Suppressor macrophage (primary cell): ENCODE measurements at places on chromosomes 3 and 15.
A peak's percentile ranks its signal among the peaks of the same experiment; 100 is the strongest.

- peak; percentile 62 for DNase-seq
Observed at GRCh38 chr15:34691034-34691433, 63.8 kb downstream of the GJD2 start.

DNA sequence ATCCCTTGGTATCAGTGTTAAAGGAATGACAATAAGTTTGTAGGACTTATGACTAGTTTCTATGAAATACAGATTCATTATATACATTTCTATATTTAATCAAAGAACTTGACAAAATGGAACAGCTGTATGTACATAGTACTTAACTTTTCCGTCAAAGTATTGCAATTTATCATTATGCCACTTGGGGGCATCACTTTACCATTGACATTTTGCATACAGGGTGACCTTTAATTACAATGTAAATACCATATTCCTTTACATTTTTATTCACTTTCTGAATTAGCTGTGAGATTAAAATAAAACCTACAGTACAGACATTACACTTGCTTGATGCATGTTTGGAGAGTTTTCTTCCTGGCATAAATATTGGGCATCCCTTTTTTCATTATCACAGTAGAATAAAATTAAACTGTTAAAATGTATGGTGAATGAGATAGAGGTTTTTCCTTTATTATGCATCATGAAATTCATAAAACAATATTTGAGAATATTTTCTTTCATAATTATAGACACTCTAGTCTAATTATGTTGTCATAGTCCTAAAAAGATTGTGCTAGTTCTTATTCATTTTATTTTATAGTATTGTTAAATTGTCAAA lies 6.9 kb downstream of the NEK11 start:
- peak; percentile 76 for DNase-seq

GRCh38 chr3:10322352-10322710 lies 1.4 kb upstream of the SEC13 start:
- DNase-seq = peak; percentile 39

DNA sequence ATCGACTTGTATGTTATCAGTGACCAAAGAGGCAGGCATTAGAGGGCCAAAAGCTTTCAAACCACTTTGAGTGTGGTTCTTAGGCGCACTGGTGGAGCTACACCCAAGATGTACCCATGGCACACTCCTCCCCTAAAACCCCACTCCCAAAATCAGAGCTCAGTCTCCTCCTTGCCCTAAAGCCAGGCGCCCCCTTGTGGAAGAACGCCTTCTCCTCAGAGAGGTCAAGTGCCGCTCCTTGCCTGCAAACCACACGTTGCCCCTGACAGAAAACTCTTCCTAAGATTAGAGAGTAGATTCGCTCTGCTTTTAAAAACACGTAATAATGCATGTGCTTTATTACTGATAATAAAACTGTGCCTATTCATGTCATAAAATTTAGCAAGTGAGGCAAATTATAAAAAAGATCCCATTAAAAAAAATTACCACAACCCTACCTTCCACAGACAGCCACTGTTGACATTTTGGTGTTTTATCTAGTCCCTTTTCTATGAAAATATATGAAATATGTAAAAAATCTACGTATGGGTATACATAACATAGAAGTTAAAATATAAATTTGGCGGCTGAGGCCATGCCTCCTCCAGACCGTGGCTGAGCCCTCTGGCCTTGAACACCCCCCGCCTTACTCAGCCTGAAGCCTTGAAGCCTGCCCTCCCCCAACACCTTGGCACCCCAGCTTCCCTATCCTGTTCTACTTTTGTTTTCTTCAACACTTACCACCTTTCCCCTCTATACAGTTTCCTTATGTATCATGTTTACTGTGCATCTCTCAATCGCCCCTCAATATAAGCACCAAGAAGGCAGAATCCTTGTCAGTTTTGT lies 33.5 kb downstream of the BCL2L10 start:
- DNase-seq = peak; percentile 82

GRCh38 chr3:52393959-52394670 lies 50.8 kb downstream of the SEMA3G start:
- no peak for DNase-seq

DNA sequence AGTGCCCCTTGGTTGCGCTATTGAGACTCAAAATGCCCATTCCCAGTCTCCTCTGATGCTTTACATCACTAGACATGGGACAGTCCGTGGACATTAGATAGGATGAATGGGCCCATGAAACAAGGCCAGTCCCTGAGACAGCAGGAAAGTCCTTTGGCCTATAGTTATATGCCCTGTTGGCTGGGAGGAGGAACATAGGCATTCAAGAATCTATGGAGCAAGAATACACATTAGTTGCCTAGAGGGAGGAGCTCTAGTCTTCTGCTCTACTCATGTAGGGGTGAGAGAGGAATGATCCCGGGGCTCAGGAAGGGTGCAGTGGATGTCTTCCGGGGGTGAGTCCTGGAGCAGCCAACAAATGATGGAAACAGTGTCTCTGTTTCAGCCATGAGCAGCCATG lies 58.0 kb upstream of the LRTM1 start:
- DNase-seq = peak; percentile 9

- no peak for DNase-seq
Observed at GRCh38 chr15:77221174-77221573, 150.3 kb upstream of the TSPAN3 start.

DNA sequence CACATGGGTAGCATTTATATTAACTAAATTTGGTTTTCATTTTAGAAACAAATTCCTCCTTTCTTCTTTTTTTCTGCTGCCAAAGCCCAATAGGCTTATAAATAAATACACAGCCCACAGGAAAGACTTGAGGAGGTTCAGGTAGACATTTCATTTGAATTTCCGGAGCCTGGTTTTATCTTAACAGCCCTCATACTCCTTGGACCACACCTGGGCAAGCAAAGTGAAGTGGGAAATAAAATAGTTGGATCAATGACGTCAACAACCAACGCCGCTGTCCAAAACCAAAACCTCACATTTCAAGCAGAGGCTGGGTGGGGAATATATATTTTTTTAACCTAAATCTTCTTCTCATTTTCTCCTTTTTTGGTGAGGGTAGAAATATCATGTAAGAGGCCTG lies 53.2 kb downstream of the RFTN1 start:
- DNase-seq = no peak

- no peak for DNase-seq
Observed at GRCh38 chr3:12456441-12456840, 27.8 kb upstream of the TSEN2 start.

- DNase-seq = no peak
Observed at GRCh38 chr3:187896646-187897045, 151.4 kb upstream of the BCL6 start.

DNA sequence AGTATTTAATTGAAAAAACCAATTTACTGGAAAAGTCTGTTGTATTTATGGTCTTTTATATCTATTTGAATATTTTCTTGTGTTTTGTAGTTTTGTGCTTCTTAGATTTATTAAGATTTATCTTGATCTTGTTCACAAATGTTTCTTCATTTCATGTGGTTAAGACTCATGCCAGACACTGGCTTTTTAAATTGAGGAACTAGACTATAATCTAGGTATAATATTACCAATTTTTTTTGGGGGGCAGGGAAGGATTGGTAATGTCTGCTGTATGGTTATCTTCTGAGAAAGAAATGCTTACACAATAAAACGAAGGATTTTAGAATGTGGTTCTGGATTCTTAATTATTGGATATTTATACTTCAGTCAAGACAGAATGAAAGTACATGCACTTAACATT lies 24.9 kb downstream of the AP4E1 start:
- peak; percentile 54 for DNase-seq

- DNase-seq = no peak
Observed at GRCh38 chr15:95459273-95459672, 871.2 kb upstream of the NR2F2 start.

DNA sequence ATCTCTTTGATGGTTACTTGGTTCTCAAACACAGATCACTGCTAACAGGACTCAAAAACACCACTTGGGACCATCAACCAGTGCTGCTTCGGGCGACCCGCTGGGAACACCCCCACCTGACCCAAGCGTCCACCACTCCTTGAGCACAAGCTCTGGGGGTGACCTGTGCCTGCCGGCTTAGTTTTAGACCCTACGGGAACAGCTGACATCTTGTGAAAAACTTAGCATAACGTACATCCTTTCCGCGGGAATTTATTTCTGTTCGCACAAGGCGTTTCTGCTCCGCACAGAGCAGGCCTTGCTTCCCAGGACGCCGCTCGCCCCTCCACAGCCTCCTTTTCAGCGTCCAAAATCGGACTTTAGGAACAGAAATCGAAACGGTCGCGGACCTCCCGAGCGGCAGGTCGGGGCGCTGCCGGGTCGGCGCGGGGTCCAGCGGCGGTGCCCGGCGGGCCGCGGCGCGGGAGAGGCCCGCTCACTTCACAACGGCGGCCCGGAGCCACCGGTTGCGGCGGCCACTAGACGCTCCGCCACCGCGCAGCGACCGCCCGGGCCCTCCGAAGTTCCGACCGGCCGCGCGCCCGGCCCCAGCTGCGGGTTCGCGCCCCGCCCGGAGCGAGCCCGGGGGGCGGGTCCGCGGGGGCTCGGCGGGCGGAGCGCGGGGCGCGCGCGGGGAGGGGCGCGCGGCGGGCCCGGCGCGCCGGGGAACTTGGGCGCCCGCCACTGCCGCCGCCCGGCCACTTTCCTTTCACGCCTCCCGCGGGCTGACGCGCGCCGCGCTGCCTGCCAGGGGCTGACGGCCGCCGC lies 959 bp downstream of the SFMBT1 start:
- peak; percentile 69 for DNase-seq

- DNase-seq = no peak
Observed at GRCh38 chr3:41882956-41883355, 78.9 kb downstream of the ULK4 start.

GRCh38 chr15:36815786-36816185 lies 236.4 kb downstream of the CDIN1 start:
- DNase-seq = peak; percentile 63

GRCh38 chr3:78571486-78571885 lies 1196.3 kb downstream of the ROBO1 start:
- DNase-seq = no peak

- peak; percentile 19 for DNase-seq
Observed at GRCh38 chr15:63025460-63025859, 17.1 kb upstream of the TPM1 start.

GRCh38 chr15:101431748-101432147 lies 57.8 kb downstream of the PCSK6 start:
- no peak for DNase-seq

DNA sequence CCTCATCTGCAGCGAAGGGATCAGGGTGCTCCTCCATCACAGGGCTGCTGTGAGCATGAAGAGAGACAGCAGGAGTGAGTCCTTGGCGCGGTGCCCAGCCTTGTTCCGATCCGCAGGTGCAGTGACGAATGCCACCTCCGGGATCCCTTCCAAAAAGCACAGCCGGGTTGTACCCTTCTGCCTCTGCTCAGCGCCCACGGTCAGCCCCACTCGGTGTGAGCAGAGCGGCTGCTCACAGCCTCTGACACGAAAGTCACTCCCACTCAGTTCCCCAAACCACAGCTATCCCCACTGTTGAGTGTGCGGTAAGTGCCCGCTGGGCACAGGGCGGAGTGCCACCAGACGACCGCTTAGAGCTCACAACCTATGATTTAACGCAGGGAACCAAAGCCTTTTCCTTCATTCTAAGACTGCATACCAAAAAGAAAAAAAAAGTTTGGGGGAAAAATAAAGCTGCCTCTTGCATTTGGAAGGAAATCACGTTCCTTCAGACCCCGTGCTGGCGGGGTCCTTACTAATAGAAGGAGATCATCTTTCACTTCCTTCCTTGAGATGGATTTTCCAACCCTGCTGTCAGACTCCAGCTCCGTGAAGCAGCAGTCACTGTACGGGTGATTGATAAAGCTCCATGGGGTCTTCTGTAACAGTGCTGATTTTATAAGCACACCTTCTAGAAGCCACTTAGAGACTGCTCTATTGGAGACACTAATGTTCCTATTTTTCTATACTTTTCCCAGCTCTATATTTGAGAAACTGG lies 34.7 kb upstream of the TUBGCP5 start:
- peak; percentile 13 for DNase-seq

GRCh38 chr3:20456511-20456910 lies 270.5 kb upstream of the SGO1 start:
- no peak for DNase-seq

GRCh38 chr3:110261141-110261540 lies 810.5 kb upstream of the NECTIN3 start:
- no peak for DNase-seq

DNA sequence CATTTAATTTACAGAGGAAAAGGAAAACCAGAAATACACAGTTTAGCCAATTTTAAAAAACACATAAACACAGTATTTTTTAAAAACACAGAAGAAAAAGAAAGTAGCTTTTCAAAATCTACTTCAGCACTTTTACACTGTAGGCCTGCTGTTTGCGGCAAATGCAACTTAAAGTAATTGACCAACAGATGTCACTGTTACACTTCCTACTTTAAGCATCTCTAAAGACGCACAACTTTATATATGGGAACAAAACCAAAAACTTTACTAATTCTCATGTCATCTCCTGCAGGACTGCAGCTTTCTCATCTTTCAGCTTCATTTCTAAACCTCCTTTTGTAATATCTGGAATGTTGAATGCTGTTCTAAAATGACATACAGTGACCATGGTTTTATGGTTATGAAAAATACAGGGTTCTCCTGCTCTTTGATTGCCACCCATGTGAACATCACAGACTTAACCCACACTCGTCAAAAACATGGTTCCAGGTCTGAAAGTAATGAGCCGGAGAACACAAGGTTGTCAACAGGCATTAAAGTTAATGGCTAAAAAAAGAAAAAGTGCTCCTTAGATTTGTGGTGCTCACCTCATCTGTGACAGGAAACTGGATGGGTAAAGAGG lies 107.9 kb downstream of the FMN1 start:
- peak; percentile 44 for DNase-seq

DNA sequence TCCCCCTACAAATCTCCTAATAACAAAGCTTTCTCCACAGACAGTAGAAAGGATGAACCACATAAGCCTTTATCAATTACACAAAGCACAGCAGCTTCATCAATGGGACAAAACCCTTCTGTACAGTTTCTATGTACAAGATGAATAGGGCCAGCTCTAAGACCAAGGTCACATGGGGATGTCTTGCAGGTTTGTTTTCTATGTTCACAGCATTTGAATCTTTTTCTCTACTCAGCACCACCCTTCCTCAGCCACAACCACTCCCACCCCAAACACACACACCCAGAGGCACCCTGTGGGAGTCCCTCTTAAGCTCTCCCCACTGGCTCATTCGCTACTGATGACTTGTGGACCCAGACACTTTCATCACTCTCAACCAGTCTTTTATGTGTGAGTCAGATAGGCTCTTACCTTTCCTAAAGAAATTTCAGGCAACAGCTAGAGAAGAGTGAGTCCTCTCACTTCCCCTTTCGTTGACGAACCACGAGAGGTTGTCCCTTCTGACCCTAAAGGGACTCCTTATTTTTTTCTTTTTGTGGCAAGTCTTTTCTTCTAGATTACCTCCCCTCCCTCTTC lies 57.9 kb downstream of the ARHGAP31 start:
- DNase-seq = peak; percentile 87

DNA sequence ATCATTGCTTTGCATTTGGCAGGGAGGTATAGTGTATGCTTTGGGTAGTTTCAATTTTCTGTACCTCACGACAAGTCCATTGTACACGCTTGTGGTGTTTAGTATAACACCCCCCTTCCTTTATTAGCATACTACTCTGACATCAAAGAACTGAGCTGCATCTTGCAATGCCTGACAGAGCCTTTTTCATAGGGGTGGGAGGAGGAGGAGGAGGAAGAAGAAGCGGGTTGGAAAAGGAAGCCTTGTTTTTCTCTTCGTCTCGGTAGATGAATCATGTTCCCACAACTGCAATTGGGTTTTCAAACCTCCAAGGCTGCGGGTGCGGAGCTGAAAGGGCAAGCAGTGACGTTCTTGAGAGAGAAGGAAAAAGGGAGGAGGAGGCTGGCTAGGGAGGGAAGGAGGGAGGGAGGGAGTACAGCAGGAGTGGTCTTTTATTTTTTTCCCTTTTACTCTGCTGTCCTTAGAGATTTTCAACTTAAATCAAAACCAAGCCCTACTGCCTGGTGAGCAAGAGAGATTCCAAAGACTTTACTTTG lies 175.7 kb downstream of the KLHL25 start:
- DNase-seq = peak; percentile 90
